NCI-H2029 (cell line): ENCODE measurements at places on chromosomes 12 and 14.

GRCh38 chr14:24418492-24418873 lies 11.0 kb downstream of the CBLN3 start:
- DNase-seq, result no peak

DNA sequence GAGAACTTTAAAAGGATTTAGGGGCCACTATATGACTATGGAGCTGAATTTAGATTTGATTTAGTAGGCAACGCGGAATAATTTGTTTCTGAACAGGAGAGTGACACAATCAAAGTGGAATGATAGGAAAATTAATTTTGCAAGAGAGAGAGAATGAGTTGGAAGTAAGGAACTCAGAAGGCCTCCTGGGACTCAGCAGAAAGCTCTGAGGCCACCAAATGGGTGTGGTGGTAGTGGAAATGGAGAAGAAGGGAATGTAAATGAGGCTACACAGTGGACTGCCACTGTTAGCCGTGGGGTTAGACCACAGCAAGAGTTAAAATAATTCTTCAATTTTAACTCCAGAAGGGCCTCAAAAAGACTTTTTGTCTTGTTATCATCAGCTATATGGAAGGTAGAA lies 102.7 kb downstream of the LRRK2 start:
- DNase-seq, result no peak

GRCh38 chr12:2354151-2354991 lies 301.6 kb downstream of the CACNA1C start:
- no peak for DNase-seq

GRCh38 chr14:72630374-72630773 lies 263.5 kb downstream of the DPF3 start:
- no peak for DNase-seq

- no peak for DNase-seq
These were observed 189.2 kb upstream of the DIO3 start for GRCh38 chr14:101371799-101372793.

GRCh38 chr12:48423171-48423570 lies 49.2 kb upstream of the ANP32D start:
- no peak for DNase-seq

GRCh38 chr12:120116792-120117651 lies 469 bp upstream of the RAB35 start:
- peak; percentile 92 for DNase-seq

DNA sequence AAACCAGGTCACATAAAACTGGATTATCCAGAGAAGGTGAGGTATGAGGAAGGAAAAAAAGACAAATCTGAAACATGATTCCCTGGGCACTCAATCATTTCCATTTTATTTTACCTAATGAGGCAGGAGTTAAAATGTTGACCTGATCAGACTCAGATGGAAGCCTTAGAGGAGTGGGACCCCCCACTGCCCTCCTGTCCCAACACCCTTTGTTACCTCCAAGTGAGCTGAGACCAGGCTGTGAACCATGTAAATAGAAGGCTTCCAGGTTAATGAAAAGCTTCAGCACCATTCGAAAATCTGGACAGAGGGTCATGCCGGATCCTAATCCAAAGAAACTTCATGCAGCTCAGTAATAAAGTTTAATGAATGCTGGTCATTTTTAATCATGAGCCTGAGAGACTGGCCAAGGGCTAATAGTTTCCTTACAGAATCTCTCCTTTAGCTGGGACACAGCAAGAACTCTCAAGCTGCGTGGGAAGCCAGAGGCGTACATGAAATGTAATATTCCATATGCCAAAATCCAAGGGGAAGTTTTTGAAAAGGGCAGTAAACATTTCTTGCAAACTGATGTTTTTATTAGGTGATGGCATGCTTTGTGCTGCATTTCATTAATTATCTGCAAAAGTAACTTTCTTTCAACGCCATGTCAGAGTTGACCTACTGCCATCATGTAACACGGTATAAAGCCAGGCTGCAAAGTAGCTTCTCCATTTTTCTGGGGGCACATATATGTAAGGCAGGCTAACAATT lies 183.0 kb downstream of the PAX9 start:
- no peak for DNase-seq

GRCh38 chr14:103186909-103187586 lies 63.8 kb downstream of the TNFAIP2 start:
- DNase-seq, result no peak

GRCh38 chr14:64942531-64943111 lies at the start of gene GPX2:
Gene GPX2 (minus strand): TSS chr14:64942745. CDS start chr14:64942726, 19 bp downstream.
- DNase-seq, result peak; percentile 67

DNA sequence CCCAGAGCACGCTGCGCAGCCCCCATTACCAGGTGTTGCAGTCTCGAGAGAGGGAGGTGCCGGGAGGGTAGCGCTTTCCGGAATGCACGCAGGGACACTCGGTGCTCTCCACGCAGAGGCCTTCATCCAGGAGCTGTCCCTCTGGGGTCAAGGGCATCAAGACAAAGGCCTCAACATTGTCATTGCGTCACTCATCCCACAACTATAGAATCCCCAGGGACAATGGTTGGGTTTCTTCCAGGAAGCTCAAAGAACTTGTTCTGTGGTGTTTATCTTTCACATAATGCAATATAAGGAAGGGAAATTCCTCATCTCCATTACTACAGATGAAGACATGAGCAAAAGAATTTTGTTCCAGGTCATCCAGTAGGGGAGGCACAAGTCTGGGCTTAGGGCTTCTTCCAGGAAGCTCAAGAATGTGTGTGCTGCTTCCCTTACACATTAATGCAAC lies 52.1 kb downstream of the VWF start:
- no peak for DNase-seq

DNA sequence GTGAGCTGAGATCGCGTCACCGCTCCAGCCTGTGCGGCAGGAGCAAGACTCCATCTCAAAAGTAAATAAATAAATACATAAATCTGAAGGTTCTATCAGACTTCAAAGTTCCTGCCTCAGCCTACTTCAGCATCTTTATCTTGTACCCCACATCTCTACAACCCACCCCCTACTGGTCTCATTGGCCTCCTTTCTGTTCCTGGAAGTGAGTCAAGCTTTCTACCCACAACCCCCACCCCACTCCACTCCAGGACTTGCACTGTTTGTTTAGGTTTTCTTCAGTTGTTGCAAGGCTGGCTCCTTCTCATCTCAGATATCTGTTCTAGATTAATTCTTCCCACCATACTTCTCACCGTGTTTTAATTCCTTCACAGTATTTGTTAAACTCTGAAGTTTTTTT lies 714 bp upstream of the PSMC6 start:
- peak; percentile 12 for DNase-seq

DNA sequence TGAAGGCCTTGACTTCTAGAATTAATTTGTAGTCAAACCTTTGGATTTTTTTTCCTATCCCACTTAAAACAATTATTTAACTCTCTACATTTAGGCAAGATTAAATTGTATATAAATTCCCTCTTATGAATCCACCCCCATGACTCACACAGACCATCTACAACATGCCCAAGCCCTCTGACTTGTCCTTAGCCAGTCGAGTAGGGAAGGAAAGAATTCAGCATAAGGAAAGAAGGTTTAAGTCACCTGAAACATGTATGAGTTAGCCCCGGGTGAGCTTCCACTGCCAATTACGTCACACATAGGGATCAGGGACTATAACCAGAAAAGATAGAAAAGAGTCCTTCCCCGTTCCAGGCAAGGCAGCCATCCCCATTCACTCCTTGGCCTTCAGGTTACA lies 14.9 kb upstream of the RESF1 start:
- no peak for DNase-seq

- DNase-seq, result no peak
These were observed 20.7 kb upstream of the PLD4 start for GRCh38 chr14:104903990-104904389.

DNA sequence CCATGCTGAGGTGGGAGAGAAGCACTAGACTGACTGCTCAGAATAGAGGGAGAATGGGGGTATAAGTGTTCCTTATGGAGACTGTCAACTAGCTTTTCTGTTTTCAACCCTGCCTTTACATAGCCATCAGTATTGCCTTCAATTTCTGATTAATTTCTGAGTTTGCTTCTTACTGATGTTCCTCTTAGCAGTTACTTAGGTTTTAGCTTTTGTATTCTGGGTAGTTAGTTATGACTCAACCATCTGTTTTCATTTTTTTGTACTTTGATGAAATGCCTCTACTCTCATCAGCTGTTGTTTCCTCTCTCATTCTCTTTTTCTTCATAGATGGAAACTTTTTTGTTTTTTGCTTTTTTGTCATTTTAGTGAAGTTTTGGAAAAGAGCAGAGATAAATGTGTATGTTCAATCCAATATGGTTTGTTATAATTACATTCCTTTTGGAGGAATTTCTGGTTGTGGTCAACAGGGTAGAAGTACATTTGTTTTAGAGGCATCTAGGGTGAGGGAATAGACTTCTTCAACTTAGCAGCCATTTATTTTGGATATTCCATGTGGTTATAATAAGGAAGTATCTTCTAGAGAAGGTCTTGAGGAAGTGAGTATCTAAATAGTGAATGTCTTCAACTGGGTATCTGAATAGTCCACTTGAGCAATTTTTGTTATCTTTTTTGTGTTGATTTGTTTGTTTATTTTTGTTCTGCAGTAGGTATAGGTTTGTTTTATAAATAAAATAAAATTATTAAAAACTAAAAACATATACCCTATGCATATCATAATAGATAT lies 29.6 kb downstream of the PMCH start:
- DNase-seq, result no peak

- DNase-seq, result no peak
These were observed 33.7 kb downstream of the PRKD1 start for GRCh38 chr14:29893989-29894388.

GRCh38 chr12:44157359-44157758 lies 321.5 kb downstream of the TMEM117 start:
- DNase-seq, result no peak

GRCh38 chr12:130663514-130663913 lies 52.6 kb downstream of the RIMBP2 start:
- no peak for DNase-seq

GRCh38 chr12:80862531-80862930 lies 75.2 kb downstream of the LIN7A start:
- DNase-seq, result no peak

- DNase-seq, result no peak
These were observed 28.7 kb downstream of the MLXIP start for GRCh38 chr12:122107261-122107660.

GRCh38 chr12:86931714-86932113 lies 675.5 kb upstream of the MGAT4C start:
- DNase-seq, result no peak

- DNase-seq, result peak; percentile 10
These were observed 39.1 kb upstream of the DHRS7 start for GRCh38 chr14:60204104-60204842.

DNA sequence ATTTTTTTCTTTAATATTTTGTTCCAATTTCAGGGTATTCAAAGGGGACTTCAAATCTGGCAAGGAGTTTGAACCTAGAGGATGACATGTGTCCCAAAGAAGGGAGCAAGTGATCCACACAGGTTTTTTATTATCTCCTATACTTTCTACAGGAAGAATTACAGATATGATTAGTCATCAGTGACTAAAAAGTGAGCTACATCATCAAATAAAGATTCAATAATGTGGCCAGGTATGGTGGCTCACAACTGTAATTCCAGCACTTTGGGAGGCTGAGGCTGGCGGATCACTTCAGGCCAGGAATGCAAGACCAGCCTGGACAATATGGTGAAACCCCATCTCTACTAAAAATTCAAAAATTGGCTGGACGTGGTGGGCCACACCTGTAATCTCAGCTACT lies 24.2 kb downstream of the GLT8D2 start:
- DNase-seq, result no peak

GRCh38 chr12:77202457-77203060 lies 137.2 kb upstream of the E2F7 start:
- no peak for DNase-seq

- no peak for DNase-seq
These were observed 1.4 kb downstream of the IFFO1 start for GRCh38 chr12:6554168-6555017.

GRCh38 chr12:5388581-5389535 lies 43.0 kb upstream of the NTF3 start:
- DNase-seq, result no peak

- DNase-seq, result peak; percentile 77
These were observed 72.9 kb downstream of the DDX51 start for GRCh38 chr12:132071040-132071810.
